ENCODE measurements at places on chromosomes 1 and 21. TPM values are rescaled to one million over a fixed set of nuclear protein-coding genes. Genes with fewer than 3 reads are reported as not detected.

KIF2C gene
- 36.7 TPM for total RNA-seq

NPPA gene
- not detected for total RNA-seq

OR2T11 gene
- total RNA-seq: not detected

ESPN gene
- 1.2 TPM for total RNA-seq

SLC45A3 gene
- 3.8 TPM for total RNA-seq

ANGPTL1 gene
- not detected for total RNA-seq

BACE2 gene
- 24.5 TPM for total RNA-seq

ANKRD35 gene
- 0.07 TPM for total RNA-seq
